Left forelimb (tissue), 1 donor: ENCODE measurements at places on chromosomes 7 and 10.

DNA sequence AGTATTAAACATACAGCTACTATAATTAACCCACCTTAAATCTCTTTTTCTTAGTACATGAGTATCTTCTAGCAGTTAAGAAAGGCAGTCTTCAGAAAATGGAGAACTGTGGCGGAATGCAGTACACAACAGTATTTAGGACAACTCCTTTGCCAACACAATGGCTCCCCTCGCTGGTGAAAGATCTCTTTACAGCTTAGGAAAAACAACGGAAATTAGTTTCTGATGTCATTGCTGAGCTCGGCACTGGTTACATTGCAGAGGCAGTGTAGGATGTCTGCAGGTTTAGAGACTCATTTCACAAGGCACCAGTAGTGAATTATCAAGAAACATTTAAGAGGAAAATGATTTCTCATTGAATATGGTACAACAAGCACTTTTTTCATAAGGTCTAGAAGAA lies 43.4 kb downstream of the GLRX3 start:
- DNase-seq: no peak

GRCh38 chr10:21720090-21720489 lies 186.1 kb downstream of the MLLT10 start:
- DNase-seq: no peak

- no peak for DNase-seq
Observed at GRCh38 chr7:27593226-27593625, 69.5 kb downstream of the HIBADH start.

GRCh38 chr7:89042940-89043339 lies 247.4 kb upstream of the TEX47 start:
- DNase-seq: no peak

DNA sequence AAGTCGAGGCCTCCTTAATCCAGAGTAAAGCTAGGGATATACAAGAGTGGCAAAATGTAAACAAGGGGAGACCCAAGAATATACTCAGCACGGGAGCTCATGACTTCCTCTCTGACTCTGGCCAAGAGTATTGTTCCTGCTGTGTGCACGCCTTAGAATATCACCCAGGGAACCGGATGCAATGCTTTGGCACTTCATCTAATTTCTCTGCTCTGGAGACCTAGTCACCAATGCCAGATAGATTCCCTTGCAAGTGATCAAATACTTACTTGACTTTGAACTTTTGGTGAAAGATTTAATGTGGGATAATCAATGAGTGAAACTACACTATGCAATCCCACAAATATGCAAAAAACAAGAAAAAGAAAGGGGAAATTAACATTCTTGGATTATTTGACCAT lies 695.5 kb downstream of the INHBA start:
- DNase-seq: no peak

GRCh38 chr10:29751240-29751639 lies 116.5 kb upstream of the SVIL start:
- DNase-seq: no peak

- no peak for DNase-seq
Observed at GRCh38 chr7:33806298-33807154, 98.8 kb upstream of the BMPER start.

GRCh38 chr10:31749981-31750840 lies 178.4 kb downstream of the ARHGAP12 start:
- DNase-seq: peak; percentile 81
